ENCODE measurements at places on chromosomes 11 and 22.

- H3K4me3 ChIP-seq: no peak overlapping the region
- no peak for DNase-seq
- H3K27ac ChIP-seq: no peak overlapping the region
- no peaks in the 10 kb centered on the region for H3K4me1 ChIP-seq
- no peaks in the 10 kb centered on the region for H3K36me3 ChIP-seq
These were observed 268.6 kb downstream of the TBC1D22A start for GRCh38 chr22:47030881-47031627.

GRCh38 chr22:44347080-44347479 lies 34.3 kb upstream of the SHISAL1 start:
- no peak for DNase-seq
- H3K4me1 ChIP-seq: no peaks in the 10 kb centered on the region
- H3K27me3 ChIP-seq: no peaks in the 10 kb centered on the region
- no peak overlapping the region for H3K4me3 ChIP-seq

DNA sequence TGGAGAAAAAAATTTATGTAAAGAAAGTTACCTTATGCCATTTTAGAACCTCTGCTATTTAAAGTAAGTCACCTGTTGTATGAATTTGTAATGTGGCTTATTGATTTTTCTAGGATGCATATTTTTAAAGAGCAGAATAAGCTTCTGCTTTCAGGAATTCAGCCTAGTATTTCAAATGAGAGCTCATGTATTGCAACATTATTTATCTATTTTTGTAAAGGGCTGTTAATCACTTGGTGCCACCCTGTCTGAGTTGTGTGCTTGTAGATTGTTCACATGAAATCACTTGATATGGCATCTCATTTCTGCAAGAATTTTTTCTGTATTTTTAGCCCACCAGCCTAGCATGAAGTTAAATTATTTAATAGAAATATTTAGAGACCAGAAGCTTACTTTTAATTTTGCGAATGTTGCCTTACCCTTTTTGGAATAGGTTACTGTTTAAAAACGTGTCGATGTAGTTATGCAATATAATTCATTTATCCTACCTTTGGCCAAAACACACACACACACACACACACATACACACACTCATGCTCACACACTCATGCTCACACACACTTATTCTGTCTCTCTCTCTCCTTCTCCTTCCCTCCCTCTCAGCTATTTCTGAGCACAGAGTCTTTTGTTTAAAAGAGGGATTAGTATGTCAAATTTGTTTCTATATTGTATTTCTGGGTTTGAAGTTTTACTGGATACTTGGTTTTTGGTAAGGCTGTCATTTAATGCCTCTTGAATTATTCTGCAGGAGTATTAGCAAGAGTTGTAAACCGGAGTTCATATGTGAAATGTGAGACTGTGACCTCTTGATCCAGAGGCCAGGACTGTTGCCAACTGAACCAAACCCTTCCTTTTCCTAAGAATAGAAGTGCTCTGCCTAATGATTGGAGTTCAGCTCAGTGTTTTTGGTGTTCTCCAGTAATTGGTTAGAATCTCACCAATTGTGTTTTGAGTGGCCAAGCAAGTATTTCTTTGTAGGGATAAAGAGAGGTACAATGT lies 34.4 kb downstream of the YAP1 start:
- H3K4me1 ChIP-seq: no peaks in the 10 kb centered on the region
- H3K36me3 ChIP-seq: no peaks in the 10 kb centered on the region
- H3K27me3 ChIP-seq: no peaks in the 10 kb centered on the region
- no peak overlapping the region for H3K4me3 ChIP-seq
- DNase-seq: no peak
- H3K27ac ChIP-seq: no peak overlapping the region

GRCh38 chr11:15764326-15764725 lies 592.0 kb downstream of the SOX6 start:
- no peak overlapping the region for H3K27ac ChIP-seq
- H3K4me1 ChIP-seq: no peaks in the 10 kb centered on the region

DNA sequence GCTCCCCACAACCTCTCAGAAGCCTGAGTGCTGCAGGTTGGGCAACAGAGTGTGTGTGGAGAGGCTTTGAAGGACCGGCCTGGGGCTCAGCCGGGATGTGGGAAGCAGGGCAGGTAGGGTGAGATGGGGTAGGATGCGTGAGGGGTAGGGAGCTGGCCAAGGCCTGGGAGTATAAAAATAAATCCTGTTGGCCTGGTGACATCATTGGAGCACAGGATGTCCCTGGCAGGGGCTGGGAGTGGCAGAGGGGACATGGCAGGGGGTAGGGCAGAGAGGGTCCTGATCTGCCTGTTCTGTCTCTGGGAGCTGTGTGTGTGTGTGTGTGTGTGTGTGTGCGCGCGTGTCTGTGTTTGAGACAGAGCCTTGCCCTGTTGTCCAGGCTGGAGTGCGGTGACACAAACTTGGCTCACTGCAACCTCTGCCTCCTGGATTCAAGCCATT lies 28.6 kb downstream of the TEF start:
- no peak for DNase-seq
- H3K4me1 ChIP-seq: peaks cover 25% of the 10 kb centered on the region
- H3K4me3 ChIP-seq: no peak overlapping the region
- no peaks in the 10 kb centered on the region for H3K36me3 ChIP-seq
- no peaks in the 10 kb centered on the region for H3K27me3 ChIP-seq

DNA sequence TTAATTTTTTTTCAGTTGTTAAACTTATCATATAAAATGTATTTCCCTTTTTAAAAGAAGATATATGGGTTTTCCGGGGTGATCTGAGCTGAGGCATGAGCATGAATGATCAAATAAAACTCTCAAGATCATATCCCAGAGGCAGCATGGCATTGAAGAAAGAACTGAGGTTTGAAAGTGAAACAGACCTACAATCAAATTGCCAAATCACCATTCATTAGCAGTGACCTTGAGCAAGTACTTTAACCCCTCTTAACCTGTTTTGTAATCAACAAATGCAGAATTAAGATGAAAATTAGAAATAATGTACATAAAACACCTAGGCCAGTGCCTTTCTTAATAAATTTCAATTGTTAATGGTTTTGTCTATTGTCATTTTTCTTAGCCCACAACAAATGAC lies 116.0 kb downstream of the RBFOX2 start:
- peaks cover 3% of the 10 kb centered on the region for H3K27me3 ChIP-seq
- no peak overlapping the region for H3K4me3 ChIP-seq
- no peak for DNase-seq
- no peaks in the 10 kb centered on the region for H3K4me1 ChIP-seq

DNA sequence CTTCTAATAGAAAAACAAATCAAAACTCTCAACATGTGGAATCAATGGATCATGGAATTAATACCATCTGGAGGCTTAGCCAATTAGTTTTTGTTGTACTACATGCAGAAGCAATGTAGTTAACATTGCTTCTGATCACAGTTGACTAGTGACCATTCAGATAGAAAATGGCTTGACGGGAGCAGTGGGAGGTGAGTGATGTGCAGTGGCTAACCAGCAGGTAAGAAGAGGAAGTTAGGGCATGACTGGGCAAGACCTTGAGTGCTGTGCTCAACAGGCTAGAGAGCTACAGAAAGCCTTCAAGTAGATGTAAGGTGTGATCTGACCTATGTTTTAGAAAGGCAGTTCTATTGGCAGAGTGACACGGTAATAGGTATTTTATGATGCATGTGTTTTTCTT lies 60.7 kb upstream of the ALKBH3 start:
- H3K27me3 ChIP-seq: no peaks in the 10 kb centered on the region
- peaks cover 4% of the 10 kb centered on the region for H3K36me3 ChIP-seq
- no peaks in the 10 kb centered on the region for H3K4me1 ChIP-seq
- H3K4me3 ChIP-seq: no peak overlapping the region
- DNase-seq: no peak

DNA sequence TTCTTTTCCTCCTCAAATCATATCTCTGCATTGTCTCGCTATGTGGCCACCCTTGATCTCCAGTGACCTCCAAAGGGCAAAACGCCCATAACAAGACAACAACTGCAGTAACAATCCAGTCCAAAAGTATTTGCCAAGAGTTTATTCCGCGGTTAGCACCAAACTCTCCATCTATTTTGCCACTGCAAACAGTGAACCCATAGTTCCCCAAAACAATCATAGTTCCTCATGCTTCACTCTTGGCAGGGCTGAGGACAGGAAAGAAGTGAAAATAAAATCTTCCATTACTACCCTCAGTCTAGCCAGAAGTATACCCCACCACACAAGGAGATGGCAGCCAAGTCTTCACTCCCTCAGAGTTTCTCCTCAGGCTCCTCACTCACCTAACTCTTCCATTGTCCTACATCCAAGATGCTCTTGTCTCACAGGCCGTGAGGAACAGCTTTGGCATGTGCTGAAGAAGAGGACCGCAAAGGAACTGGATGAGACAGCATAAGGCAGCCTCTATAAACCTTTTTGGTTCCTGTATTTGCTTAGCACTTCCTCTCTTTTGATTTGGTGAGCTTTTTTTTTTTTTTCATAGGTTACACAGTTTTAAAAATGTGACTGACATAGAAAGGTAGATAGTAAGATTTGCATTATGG lies at the start of gene LPXN:
Gene LPXN, minus strand, starts transcription at position 480 of the 644 bp plus-strand sequence. Its CDS starts 84 bp downstream, at position 396.
- H3K4me1 ChIP-seq: peaks cover 64% of the 10 kb centered on the region
- H3K4me3 ChIP-seq: peak within 1 kb of the TSS; percentile 57
- H3K36me3 ChIP-seq: no peaks in the 10 kb centered on the region
- H3K27ac ChIP-seq: peak within 1 kb of the TSS; percentile 99
- DNase-seq: peak; percentile 77

- no peaks in the 10 kb centered on the region for H3K4me1 ChIP-seq
- DNase-seq: no peak
- H3K27ac ChIP-seq: no peak overlapping the region
- H3K27me3 ChIP-seq: no peaks in the 10 kb centered on the region
- no peak overlapping the region for H3K4me3 ChIP-seq
These were observed 316.6 kb upstream of the NCAM1 start for GRCh38 chr11:112644410-112645131.

DNA sequence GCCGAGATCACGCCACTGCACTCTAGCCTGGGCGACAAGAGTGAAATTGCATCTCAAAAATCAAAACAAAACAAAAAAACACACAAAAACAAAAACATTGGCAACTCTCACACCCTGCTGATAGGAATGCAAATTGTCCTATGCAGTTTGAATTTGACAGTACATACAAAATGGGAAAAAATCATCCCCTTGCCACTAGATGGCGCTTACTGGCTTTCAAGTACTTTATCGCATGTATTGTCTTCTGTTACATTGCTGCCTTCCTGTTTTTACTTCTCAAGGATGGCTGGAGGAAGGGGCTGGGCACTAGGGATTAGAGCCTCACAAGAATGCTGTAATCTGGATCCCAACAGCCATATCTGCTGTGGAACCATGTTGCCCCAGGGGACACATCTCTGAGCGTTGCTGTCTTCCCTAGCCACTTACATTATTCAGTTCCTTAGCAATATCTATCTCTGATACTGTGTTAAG lies 59.4 kb upstream of the A4GALT start:
- H3K27ac ChIP-seq: no peak overlapping the region
- DNase-seq: peak; percentile 62
- no peak overlapping the region for H3K4me3 ChIP-seq
- no peaks in the 10 kb centered on the region for H3K4me1 ChIP-seq
- H3K36me3 ChIP-seq: no peaks in the 10 kb centered on the region

GRCh38 chr22:33922349-33922681 lies 2.0 kb upstream of the LARGE1 start:
- H3K27ac ChIP-seq: no peak overlapping the region
- H3K36me3 ChIP-seq: no peaks in the 10 kb centered on the region
- peaks cover 5% of the 10 kb centered on the region for H3K27me3 ChIP-seq
- H3K4me1 ChIP-seq: peaks cover 14% of the 10 kb centered on the region
- no peak for DNase-seq
- H3K4me3 ChIP-seq: no peak overlapping the region

- no peaks in the 10 kb centered on the region for H3K27me3 ChIP-seq
- H3K4me1 ChIP-seq: peaks cover 4% of the 10 kb centered on the region
- no peak overlapping the region for H3K27ac ChIP-seq
- H3K36me3 ChIP-seq: no peaks in the 10 kb centered on the region
- no peak for DNase-seq
- H3K4me3 ChIP-seq: no peak overlapping the region
These were observed 4.4 kb downstream of the CTTN start for GRCh38 chr11:70402685-70403084.

DNA sequence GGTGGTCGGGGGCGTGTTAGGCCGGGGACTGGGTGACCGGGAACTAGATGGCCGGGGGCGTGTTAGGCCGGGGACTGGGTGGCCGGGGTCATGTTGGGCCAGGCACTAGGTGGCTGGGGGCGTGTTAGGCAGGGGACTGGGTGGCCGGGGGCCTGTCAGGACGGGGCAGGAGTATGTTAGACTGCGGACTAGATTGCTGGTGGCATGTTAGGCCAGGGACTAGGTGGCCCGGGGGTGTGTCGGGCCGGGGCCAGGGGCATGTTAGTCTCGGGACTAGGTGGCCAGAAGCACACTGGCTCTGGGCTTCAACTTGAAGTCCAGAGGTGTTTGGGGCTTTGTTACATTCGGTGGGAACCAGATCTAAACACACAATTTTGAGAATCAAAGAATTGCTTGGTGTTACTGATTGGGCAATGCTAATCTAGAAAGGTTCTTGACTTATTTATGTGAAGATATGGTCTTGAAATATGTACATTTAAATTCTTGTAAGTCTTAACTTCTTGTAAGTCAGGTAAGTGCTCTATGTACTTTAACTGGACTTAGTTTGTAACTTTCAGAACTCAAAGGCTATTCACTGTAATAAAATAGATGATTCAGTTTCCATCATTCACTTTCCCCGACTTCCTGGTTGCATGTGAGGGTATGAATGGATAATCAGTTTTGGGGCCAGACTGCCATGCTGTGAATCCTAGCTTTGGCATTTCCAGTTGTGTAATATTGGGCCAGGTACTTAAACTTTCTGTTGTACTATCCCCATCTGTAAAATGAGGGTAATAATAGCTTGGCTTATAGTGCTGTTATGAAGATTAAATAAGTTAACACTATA lies 1.1 kb downstream of the EXT2 start:
- no peaks in the 10 kb centered on the region for H3K36me3 ChIP-seq
- H3K4me3 ChIP-seq: peak overlapping the region; percentile 70
- peak overlapping the region; percentile 58 for H3K27ac ChIP-seq
- H3K27me3 ChIP-seq: no peaks in the 10 kb centered on the region
- peaks cover 32% of the 10 kb centered on the region for H3K4me1 ChIP-seq

DNA sequence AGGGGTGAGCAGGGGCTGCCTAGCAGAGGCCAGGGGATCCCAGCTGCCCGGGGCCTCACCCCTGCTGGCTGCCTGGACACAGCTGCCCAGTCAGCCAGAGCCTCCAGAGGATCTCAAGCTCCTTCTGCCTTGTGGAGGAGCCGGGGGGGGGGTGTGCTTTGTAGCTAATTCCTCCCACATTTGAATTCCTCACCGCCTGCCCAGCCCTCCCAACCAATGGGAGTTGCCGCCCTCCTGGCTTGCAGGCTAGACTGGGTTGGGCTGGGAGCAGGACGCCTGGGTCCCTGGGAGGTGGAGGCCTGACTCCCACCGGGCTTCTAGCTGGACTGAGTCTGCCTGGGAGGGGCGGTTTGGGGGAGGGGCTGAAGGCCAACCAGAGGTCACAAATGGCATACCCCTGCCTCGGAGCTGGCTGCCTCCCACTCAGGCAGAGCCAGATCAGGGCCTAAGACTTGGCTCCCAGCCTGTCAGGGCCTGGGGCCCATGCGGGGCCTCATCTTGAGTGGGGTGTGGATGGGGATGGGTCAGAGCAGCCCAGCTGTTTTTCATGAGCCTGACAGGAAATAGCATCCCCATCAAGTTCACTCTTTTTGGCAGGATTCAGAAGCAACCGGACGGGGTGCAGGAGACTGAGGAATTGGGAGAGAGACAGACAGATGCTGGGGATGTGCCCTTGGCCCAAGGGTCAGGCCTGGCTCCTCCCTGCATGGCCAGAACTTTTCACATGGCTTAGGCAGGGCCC lies 29.2 kb upstream of the PDE2A start:
- H3K4me3 ChIP-seq: no peak overlapping the region
- DNase-seq: no peak
- H3K36me3 ChIP-seq: peaks cover 91% of the 10 kb centered on the region
